ENCODE measurements at places on chromosomes 4 and X. TPM values are rescaled to one million over a fixed set of nuclear protein-coding genes. Genes with fewer than 3 reads are reported as not detected.

Gene PPP1R2C
- not detected for total RNA-seq

Gene SNCA
- 15.0 TPM for total RNA-seq

Gene QDPR
- 20.2 TPM for total RNA-seq

Gene MAGEA8
- not detected for total RNA-seq

- H3K4me1 ChIP-seq: no peaks in the 10 kb centered on the region
- H3K36me3 ChIP-seq: no peaks in the 10 kb centered on the region
- DNase-seq: no peak
- no peak overlapping the region for H3K27ac ChIP-seq
- H3K4me3 ChIP-seq: no peak overlapping the region
- no peaks in the 10 kb centered on the region for H3K27me3 ChIP-seq
Measured at GRCh38 chr4:189304167-189304566, 636.5 kb upstream of the FRG1 start.

DNA sequence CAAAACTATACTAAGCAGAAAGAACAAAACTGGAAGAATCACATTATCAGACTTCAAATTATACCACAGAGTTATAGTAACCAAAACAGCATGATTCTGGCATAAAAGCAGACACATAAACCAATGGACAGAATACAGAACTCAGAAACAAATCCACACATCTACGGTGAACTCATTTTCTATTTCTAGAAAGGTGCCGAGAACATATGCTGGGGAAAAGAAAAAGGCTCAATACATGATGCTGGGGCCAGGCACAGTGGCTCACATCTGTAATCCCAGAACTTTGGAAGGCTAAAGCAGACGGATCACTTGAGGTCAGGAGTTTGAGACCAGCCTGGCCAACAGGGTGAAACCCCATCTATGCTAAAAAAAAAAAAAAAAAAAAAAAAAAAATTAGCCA lies 52.7 kb downstream of the ATRX start:
- H3K27me3 ChIP-seq: no peaks in the 10 kb centered on the region
- no peak for DNase-seq
- no peak overlapping the region for H3K27ac ChIP-seq
- H3K4me1 ChIP-seq: no peaks in the 10 kb centered on the region
- H3K36me3 ChIP-seq: no peaks in the 10 kb centered on the region
- H3K4me3 ChIP-seq: no peak overlapping the region

GRCh38 chrX:119899125-119899524 lies 3.4 kb downstream of the AKAP14 start:
- no peaks in the 10 kb centered on the region for H3K27me3 ChIP-seq
- DNase-seq: no peak
- H3K4me3 ChIP-seq: no peak overlapping the region
- H3K4me1 ChIP-seq: no peaks in the 10 kb centered on the region

DNA sequence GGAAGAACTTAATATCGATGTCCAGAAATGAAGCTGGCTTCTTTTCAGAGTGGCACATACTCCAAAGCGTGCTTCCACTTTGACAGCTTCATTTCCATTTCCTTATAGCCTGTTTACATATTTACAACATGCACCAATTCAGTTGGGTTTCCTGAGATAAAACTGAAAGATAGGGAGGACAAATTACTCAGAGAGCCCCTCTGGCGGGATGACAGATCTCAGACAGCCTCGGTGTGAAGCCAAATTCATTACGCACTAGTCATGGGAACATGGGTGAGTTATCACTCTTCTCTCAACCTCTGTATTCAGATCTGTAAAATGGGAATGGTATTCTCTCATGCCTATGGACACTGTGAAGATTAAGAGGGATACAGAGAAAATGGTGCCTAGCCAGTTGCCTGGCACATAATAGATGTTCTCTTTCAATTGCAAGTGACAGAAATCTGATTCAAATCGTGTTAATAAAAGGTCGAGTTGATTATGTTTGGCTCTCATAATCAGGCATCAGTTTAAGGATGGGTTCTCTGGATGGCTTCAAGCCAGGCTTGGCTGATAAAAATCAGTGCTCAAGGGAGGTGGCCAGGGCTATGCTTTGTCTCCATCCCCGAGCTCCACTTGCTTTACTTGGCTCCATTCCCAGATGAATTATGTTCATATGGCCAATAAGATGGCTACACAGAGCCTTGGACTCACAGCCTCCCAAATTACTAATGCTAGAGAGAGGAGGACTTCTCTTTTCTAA lies 132.2 kb upstream of the C1QTNF7 start:
- H3K27ac ChIP-seq: no peak overlapping the region
- no peak overlapping the region for H3K4me3 ChIP-seq
- no peaks in the 10 kb centered on the region for H3K36me3 ChIP-seq
- no peaks in the 10 kb centered on the region for H3K4me1 ChIP-seq

- H3K4me3 ChIP-seq: no peak overlapping the region
- no peak for DNase-seq
- no peaks in the 10 kb centered on the region for H3K27me3 ChIP-seq
Measured at GRCh38 chrX:104482757-104483156, 83.2 kb upstream of the IL1RAPL2 start.
